Activated T-cell treated with anti-CD3 and anti-CD28 coated beads for 4 hours (primary cell): ENCODE measurements at places on chromosomes 13 and 19.

DNA sequence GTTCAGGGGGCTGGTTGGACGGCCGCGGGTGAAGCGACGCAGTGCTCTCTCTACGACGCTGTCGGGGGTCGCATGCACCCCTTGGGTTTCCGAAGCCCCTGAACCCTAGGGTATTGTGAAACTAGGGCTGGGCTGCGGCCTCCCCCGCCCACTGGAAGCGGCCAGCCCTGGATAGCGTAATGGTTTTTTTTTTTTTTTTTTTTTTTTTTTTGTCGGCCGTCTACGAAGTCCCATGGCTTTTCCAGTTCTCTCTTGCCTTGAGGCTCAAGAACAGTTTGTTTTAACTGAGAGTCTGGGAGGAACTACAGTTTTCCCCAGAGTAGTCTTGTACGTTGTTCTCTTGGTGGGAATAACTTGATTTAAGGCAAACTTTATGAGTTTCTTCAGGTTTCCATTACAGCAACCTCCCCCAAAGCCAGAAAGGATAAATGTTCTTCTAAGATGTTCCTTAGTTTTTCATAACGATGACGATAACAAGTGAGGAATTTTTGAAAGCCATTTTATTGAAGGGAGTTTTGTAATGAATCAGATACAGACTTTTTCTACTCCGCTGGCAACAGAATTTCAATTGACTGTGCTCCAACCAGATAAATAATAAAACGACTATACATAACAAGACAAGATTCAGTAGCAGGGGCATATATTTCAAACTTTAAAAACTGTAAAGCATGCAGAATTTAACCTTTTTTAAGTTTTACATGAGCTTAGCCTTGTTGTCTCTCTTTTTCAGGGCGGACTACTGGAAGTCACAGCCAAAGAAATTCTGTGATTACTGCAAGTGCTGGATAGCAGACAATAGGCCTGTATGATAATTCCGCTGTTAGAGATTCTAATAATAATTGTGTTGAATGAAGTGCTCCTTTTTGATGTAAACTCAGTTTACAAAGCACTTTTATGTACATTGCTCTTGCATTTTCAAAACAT is 867 bp downstream of the WBP4 start:
- DNase-seq: no peak

DNA sequence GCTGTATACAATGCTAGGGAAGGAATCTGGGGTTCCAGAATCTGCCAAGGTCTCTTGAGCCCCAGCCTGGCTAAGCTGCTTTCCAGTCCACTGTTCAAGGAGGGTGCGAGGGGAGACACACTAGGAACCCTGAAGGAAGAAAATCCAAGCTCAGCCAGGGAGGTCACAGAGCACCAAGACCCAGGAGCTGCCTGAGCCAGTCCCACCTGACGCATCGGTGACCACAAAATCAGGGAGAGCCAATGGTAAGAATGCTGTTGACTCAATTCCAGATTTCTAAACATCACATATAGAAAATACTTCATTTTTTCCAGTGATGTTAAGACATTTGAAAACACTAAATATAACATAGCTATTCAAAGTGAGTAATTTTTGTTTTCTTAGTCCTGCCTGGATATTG is 50.1 kb downstream of the CEP89 start:
- DNase-seq: no peak

GRCh38 chr13:49781806-49782205 is 10.7 kb downstream of the KPNA3 start:
- no peak for DNase-seq

- no peak for DNase-seq
Measured at GRCh38 chr19:2145831-2146241, 5.5 kb downstream of the AP3D1 start.

DNA sequence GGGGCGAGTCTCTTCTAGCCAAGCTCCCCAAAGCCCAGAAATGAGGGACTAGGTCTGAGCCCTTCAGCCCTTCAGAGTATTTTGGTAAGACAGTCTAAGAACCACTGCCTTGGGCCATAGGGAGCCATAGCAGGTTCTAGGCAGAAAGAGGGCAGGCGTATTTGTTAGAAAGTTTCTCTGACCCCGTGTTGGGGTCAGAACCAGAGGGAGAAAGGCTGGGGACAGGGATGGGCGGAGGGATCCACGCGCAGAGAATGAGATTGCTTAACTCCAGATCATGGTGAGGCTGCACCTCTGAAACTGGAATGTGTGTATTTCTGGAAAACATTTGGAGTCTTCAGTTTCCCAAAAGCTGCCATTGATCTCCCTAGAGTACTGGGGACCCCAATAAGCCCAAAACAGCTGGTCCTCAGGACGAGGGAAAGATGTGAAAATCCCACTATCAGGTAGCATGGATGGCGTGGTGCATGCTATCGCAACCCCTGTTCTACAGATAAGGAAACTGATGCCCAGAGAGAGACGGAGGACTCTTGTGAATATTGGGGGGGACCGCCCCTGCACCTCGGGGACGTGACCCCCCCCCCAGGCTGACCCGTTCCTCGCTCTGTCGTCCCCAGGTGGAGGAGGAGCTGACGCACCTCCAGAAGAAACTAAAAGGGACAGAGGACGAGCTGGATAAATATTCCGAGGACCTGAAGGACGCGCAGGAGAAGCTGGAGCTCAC is 703 bp upstream of the TPM4 start:
- DNase-seq: no peak

DNA sequence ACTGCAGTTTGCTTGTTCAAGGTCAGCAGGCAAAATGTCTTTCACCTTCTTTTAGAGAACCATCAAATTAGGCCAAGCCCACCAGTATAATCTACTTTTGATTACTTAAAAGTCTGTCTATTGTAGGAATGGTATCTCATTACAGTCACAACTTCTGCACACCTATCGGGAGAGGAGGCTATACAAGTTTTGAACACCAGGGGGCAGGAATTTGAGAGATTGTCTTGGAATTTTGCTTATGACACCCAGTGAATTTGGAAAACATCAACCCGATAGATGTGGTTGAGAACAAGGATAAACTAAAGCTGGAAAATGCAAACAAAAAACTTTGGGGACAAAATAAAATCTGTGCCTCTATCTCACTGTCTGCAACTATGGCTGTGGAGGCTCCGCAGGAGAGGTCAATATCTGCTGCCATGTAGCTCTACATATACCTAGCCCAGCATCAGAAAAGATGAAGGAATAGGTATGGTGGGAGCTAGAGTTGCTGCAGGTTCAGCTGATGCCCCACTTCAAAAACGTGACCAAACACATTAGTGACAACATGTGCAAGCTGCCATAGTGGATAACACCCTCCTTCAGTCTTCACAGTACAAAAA is 1299.2 kb upstream of the SPRY2 start:
- DNase-seq: no peak

DNA sequence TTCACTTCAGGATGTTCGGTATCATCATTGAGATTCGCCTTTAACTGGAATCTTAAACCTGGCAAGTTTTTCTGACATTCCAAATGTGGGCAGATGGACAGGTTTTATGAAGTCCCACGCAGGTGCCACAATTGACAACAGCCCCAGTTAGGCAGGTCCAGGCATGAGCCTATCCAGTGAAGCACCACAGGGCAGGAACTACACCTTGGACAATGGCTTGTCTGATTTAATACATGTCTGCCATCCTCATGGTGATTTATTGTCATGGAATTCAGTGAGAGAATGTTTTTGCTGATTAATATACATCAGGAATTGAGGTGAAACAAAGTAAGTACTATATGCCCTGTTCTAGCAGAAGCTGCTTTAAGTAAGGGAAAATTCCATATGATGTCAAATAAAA is 10.2 kb upstream of the TPP2 start:
- DNase-seq: no peak

GRCh38 chr13:73935991-73936390 is 198.2 kb downstream of the KLF12 start:
- DNase-seq: no peak

GRCh38 chr13:112115403-112116091 is 48.6 kb downstream of the SOX1 start:
- no peak for DNase-seq

DNA sequence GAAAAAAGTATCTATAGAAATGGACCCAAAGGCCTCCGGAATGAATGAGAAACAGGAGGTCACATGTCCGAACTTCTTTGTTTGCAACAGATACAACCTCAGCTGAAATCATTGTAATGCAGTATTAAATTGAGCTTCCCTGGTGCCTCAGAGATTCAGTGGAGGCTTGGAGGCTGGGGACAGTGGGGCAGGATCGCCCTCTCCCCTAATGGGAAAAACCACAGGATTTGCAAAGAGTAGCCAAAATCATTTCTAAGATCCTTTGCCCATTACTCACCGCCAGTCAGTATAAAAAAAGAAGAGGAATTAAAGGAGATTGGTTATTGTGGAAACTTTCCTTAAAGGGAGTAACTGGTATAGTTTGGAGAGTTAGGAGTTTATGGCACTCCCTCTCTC is 30.4 kb upstream of the IRS2 start:
- no peak for DNase-seq

- DNase-seq: no peak
Measured at GRCh38 chr13:45953082-45953481, 99.5 kb downstream of the ZC3H13 start.

DNA sequence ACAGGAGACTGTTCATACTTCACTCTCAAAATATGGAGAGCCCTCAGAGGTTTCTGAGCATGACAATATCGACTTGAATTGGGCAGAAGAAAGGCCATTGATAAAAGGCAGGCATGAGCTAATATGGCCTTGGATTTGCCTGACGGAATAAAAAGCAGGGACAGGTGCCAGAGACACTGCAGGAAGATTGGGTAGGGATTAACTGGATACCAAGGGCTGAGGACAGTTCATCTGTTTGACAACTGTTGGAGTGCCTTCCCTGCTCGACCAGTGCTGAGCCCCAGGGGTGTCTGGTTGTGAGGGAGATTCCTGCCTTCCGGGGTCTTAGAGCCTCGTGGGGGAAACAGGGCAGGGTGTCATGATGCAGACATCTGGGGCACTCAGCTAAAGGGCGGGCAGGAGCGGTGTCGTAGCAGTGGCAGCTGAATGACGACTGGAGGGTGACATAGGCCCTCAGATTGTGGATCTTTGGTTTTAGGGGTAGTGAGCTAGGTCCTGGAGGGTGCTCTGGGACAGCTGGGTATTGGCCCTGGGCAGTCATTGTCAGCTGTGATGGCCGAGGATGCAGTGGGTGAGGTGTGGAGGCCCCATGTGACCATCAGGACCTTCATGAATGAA is 12.3 kb downstream of the GATAD2A start:
- DNase-seq: no peak

DNA sequence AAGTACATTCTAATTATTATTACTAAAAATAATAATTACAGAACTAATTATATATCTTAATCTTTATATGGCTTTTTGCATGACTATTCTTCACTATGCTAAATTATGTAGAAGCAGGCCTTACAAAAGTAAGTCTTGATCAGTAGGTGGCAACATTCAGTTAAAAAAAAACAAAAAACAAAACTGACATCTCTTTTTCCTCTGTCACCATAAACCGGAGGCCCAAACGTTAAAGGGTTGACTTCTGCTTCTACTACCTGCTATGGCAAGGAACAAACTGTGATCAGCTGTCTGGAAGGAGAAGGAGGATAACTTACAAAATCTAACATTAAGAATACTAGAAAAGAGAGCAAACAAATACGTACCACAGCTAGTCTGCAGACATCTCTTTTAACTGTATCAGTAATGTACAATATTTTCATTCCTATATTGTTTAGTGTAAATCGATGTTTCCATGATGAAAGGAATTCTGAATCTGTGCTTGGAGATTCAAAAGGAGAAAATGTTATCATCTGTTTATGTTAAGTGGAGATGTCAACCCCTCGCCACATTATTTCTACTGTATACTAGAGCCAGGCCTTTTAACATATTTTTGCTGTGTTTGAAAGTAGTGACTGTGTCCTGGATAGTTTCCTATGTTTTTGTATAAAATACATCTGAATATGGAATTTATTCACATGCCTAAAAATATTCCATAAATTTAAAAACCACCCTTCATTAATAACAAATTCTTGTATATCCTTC is 1525.4 kb downstream of the SLITRK1 start:
- no peak for DNase-seq

- no peak for DNase-seq
Measured at GRCh38 chr13:24233351-24233901, 72.9 kb downstream of the SPATA13 start.

DNA sequence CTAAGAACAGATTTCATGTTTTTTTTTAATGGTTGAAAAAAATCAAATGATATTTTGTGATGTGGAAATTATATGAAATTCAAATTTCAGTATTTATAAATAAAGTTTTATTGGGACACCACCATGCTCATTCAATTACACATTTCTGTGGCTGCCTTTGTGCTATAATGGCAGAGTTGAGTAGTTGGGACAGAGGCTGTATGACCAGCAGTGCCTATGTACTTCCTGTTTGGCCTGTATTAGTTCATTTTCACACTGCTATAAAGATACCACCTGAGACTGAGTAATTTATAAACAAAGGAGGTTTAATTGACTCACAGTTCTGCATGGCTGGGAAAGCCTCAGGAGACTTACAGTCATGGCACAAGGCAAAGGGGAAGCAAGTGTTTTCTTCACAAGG is 33.6 kb downstream of the AKAP11 start:
- no peak for DNase-seq

DNA sequence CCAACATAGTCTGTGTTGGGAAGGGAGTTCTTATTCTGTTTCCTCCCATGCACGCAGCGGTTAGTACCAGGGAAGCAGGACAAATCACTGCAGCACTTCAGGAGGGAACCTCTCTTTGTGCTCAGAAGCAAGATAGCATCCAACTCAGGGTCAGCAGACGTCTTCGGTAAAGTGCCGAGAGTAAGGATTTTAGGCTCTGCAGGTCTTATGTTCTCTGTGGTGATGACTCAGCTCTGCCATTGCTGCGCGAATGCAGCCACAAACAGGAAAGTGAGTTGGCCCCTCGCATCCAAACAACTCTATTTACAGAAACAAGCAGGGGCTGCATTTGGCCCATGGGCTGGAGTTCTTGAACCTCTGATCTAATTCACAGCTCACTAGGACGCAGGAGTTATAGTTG is 122.1 kb upstream of the SPATA13 start:
- DNase-seq: no peak

DNA sequence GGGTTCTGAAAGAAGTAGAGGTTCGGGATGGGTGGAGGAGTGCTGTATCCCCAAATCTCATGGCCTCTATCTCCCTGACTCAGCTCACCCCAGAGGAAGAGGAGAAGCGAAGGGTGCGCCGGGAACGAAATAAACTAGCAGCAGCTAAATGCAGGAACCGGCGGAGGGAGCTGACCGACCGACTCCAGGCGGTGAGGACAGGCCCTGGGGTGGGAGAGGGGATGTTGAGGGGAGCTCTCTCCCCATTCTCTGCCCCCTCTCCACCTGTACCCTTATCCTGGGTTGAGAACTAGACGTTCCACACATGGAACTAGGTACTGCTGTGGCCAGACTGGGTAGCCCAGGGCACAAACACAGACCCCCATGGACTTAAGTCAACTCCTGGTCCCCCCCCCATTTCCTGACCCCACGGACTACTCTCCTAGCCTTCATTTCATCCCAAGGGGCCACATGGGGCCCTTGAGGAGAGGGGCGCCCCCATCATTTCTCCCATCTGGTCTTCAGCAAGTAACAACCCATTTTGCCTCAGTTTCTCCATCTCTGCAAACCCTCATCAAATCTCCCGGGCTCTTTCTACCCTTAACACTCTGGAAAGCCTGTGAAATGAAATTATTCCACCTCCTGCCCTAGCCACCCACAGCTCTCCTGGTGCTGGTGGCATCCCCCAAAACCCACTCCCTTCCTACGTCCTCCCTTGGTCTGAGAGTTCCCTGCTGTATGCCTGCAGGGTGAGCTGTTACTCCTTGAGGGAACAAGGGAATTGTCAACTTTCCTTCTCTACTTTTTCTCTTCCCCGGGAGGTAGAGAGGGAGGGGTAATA is 3.5 kb downstream of the FOSB start:
- no peak for DNase-seq

GRCh38 chr19:37829526-37829925 is 50.1 kb upstream of the ZNF573 start:
- DNase-seq: no peak

GRCh38 chr19:51417107-51417809 is at the start of gene SIGLEC10:
TSS of gene SIGLEC10 (minus strand) at chr19:51417642. CDS start at chr19:51417581, 61 bp downstream.
- no peak for DNase-seq
